Activated CD8-positive, alpha-beta memory T cell treated with anti-CD3 and anti-CD28 coated beads for 1 hour (primary cell): ENCODE measurements at places on chromosomes 16 and 17.

- DNase-seq = no peak
These were observed 7.4 kb downstream of the MEFV start for GRCh38 chr16:3249020-3249419.

- no peak for DNase-seq
These were observed at the start of gene IRX5 for GRCh38 chr16:54930005-54930868. IRX5 (plus strand) TSS chr16:54930865; CDS start chr16:54931199, 334 bp downstream.

GRCh38 chr16:80457871-80458270 lies 82.9 kb upstream of the DYNLRB2 start:
- no peak for DNase-seq

- DNase-seq = no peak
These were observed 15.5 kb downstream of the SPACA3 start for GRCh38 chr17:33007186-33007585.

- no peak for DNase-seq
These were observed 37.8 kb downstream of the CACNG1 start for GRCh38 chr17:67082107-67082506.

DNA sequence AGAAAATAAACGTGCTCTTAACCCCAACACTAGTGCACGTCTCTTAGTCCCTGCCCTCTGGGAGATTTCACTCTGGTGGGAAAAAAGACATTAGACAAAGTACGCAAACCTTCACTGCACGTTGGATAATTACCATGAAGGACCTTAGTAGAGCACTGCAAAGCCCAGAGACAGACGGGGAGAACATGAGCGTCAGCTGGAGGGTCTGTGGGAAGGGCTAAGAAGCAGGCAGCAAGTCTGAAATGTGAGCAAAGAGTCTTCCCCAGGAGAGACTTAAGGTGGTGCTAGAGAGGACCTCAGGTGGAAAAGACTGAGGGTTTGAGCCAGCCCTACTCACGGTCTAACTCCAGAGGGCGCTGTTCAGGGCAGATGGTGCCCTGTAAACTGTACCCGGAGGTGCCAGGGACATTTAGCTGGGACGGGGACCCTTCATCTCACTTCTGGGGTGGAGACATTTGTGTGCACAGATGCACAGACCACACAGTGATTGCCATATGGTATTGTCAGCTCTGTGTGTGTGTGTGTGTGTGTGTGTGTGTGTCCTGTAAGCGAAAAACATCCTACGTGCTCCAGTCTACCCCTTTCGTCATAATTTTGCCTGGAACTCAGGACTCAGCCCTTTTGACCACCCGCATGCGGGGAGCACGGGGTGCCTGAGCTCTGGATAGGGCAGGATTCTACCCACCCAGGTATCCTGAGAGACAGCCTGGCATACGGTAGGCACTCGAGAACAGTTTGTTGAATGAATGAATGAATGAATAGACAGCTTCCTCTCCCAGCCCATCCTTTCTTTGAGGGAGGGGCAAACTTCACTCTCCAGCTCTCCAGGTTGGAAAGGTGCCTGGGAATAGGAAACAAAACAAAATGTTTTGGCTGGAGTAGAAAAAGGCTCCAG lies 10.1 kb upstream of the STAC2 start:
- no peak for DNase-seq

DNA sequence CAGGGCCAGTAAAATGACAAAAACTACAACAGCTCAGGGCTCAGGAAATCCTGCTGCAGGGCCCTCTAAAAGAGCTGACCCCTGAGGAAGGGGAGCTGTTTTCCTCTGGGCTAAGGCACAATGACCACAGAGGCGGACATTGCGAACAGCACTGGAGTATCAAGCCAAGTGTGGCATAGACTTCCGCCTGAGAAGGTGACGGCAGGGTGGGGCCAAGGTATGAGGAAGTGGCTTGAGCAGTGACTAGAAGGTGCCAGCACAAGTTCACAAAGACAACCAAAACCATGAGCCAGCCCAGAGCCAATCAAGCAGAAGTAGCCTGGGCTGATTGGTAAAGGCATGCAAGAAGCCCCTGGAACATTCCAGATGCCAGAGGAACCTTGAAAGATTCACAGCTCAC lies 13.9 kb downstream of the ERN2 start:
- DNase-seq = no peak

- no peak for DNase-seq
These were observed 90.8 kb downstream of the TBC1D16 start for GRCh38 chr17:79944821-79945391.
